ENCODE measurements at places on chromosomes 5 and 9. TPM values are rescaled to one million over a fixed set of nuclear protein-coding genes. Genes with fewer than 3 reads are reported as not detected.

CCIN gene
- total RNA-seq: not detected

PRRX2 gene
- 1.9 TPM for total RNA-seq

DNA sequence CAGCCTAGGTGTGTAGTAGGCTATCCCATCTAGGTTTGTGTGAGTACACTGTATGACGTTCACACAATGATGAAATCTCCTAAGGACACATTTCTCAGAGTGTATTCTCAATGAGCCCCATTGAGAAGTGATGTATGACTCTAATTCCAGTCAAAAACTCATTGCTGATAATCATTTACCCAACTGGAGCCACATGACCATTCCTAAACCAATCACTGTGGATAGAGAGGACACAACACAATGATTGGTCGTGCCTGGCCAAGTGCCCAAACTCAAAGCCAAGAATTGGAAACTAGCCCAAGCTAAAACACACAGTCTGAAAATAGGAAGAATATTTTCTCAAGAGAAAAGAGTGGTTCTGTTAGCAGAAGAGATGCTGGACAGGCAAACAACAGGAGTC, 191.2 kb downstream of the ZNF462 start:
- no peak for DNase-seq
- no peak overlapping the region for H3K4me3 ChIP-seq
- H3K36me3 ChIP-seq: no peaks in the 10 kb centered on the region
- no peak overlapping the region for H3K27ac ChIP-seq

DNA sequence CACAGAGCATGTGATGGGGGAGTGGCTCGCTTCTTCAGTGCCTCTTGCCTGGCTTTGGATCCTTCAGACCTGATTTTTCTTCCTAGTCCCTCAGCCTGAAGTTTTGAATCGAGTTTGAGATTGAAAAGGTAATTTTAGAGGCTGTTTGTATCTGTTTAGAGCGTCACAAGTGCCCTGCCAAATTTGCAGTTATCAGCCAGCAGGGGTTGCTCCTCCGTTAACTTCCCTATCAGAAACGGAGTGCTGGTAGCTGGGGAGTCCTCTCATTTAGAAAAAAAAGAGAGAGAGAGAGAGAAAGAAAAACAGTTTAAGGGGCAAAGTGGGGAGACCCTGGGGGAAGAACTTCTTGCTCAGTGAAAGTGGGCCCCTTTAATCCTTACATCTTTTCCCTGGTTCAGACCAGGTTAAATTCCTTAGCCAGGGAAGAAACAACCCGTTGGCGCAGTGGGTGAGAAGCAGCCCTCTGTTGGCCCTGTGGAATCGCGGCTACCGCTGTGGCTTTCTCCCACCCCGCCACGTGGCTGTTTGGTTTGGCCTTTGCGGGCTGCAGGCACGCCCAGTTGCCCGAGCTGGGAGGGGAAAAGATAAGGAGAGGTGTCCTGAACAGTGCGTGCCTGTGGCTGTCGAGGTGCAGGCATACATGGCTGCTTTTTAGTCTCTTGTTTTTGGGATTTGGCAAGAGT, 576.7 kb upstream of the ACO1 start:
- no peak for DNase-seq
- H3K36me3 ChIP-seq: no peaks in the 10 kb centered on the region
- H3K4me3 ChIP-seq: no peak overlapping the region
- no peaks in the 10 kb centered on the region for H3K27me3 ChIP-seq

GRCh38 chr9:122151267-122151828, 8.2 kb downstream of the NDUFA8 start:
- no peak overlapping the region for H3K4me3 ChIP-seq
- H3K27me3 ChIP-seq: no peaks in the 10 kb centered on the region
- no peaks in the 10 kb centered on the region for H3K4me1 ChIP-seq
- H3K36me3 ChIP-seq: no peaks in the 10 kb centered on the region

- no peaks in the 10 kb centered on the region for H3K36me3 ChIP-seq
- H3K27me3 ChIP-seq: no peaks in the 10 kb centered on the region
- H3K27ac ChIP-seq: no peak overlapping the region
- no peak for DNase-seq
- H3K4me1 ChIP-seq: no peaks in the 10 kb centered on the region
- no peak overlapping the region for H3K4me3 ChIP-seq
These were observed 166.4 kb downstream of the CDH6 start for GRCh38 chr5:31359839-31360238.

GRCh38 chr5:57665146-57665936, 182.7 kb upstream of the ACTBL2 start:
- H3K4me1 ChIP-seq: no peaks in the 10 kb centered on the region
- H3K36me3 ChIP-seq: no peaks in the 10 kb centered on the region
- H3K27me3 ChIP-seq: no peaks in the 10 kb centered on the region
- no peak for DNase-seq
- H3K27ac ChIP-seq: no peak overlapping the region
- no peak overlapping the region for H3K4me3 ChIP-seq

INSL6 gene
- not detected for total RNA-seq

DNA sequence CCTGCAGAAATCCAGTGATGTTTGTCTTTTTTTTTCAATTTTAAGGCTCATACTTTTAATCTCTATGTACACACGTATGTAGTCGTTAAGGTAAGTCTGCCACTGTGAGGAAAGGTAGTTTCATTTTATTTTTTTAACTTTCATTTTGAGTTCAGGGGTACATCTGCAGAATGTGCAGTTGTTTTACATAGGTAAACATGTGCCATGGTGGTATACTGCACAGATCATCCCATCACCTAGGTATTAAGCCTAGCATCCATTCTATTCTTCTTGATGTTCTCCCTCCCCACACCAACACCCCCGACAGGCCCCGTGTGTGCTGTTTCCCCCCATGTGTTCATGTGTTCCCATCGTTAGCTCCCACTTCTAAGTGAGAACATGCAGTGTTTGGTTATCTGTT, 19.7 kb downstream of the MUSK start:
- peaks cover 19% of the 10 kb centered on the region for H3K4me1 ChIP-seq
- no peak for DNase-seq

DNA sequence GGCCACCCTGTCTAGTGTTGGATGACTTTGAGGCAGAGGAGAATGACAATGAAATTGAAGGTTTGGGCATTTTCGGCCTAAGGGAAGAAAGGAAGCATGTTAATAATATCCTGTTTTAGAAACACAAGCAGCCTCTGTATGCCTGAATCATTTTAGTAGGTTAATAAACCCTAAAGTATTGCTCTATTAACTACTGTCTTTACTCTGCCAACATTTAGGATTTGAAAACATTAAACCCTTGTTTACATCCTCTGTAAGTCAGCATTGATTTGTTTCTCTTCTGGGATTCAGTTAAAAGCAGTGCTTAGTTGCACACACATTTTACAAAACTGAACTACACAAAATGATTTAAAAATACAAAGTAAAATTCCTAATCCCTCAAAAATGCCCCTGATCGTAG, 358.9 kb downstream of the ARRDC3 start:
- no peak overlapping the region for H3K4me3 ChIP-seq
- H3K36me3 ChIP-seq: no peaks in the 10 kb centered on the region

FGF10 gene
- not detected for total RNA-seq

IL5 gene
- not detected for total RNA-seq

SPAAR gene
- 0.22 TPM for total RNA-seq

- H3K4me3 ChIP-seq: no peak overlapping the region
- no peaks in the 10 kb centered on the region for H3K4me1 ChIP-seq
- no peaks in the 10 kb centered on the region for H3K36me3 ChIP-seq
- H3K27ac ChIP-seq: no peak overlapping the region
- DNase-seq: no peak
- peaks cover 12% of the 10 kb centered on the region for H3K27me3 ChIP-seq
These were observed 69.1 kb downstream of the PSAT1 start for GRCh38 chr9:78365748-78366697.

GRCh38 chr9:109020581-109021511, 7.5 kb upstream of the CTNNAL1 start:
- H3K36me3 ChIP-seq: no peaks in the 10 kb centered on the region
- no peaks in the 10 kb centered on the region for H3K27me3 ChIP-seq
- no peak overlapping the region for H3K27ac ChIP-seq
- H3K4me3 ChIP-seq: no peak overlapping the region
- DNase-seq: no peak
- H3K4me1 ChIP-seq: peaks cover 50% of the 10 kb centered on the region

SAXO1 gene
- total RNA-seq: not detected

GRCh38 chr9:14769230-14769571, 46.7 kb upstream of the CER1 start:
- no peaks in the 10 kb centered on the region for H3K27me3 ChIP-seq
- no peak for DNase-seq
- no peak overlapping the region for H3K27ac ChIP-seq
- H3K4me1 ChIP-seq: peaks cover 4% of the 10 kb centered on the region
- no peak overlapping the region for H3K4me3 ChIP-seq

OR13D1 gene
- total RNA-seq: not detected

DNA sequence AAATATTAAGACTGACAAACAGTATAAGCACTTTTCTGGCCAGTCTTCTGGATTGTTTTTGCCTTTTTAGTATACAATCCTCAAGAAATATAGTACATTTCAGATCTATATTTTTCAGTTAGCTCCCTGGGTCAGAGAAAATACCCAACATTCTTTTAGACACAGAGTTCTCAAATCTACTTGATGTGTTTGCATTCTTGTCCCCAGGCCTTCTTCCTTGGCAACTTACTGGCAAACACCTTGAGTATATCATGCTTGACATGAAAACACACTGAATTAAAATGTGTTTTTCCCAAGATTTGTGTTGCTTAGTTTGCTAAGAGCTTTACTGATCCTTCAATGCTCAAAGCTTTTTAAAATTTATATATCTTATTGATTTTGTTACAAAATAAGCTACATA, 1413.1 kb upstream of the CDH9 start:
- H3K27ac ChIP-seq: no peak overlapping the region
- no peak for DNase-seq
- no peaks in the 10 kb centered on the region for H3K4me1 ChIP-seq
- H3K27me3 ChIP-seq: no peaks in the 10 kb centered on the region

DNA sequence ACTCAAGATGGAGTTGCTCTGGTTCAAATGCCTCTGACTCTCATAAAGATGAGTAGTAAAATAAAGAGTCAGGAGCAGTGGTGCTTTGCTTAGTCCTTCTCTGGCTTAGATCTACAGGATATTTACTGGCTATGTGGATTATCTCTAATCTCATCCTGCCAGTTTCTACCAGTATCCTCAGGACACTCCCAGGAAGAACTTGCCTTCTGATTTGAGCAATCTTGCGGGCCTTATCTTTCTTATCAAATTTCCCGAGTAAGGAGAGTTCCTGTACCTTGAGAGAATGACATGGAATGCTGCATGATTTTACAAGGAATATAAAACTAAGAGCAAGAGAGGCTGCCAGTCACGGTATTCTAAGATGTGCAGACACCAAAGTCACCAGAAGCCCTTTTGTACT, 364.0 kb downstream of the ARHGEF28 start:
- no peak overlapping the region for H3K4me3 ChIP-seq
- H3K36me3 ChIP-seq: no peaks in the 10 kb centered on the region
- DNase-seq: no peak
- H3K27me3 ChIP-seq: no peaks in the 10 kb centered on the region
- no peaks in the 10 kb centered on the region for H3K4me1 ChIP-seq

DNA sequence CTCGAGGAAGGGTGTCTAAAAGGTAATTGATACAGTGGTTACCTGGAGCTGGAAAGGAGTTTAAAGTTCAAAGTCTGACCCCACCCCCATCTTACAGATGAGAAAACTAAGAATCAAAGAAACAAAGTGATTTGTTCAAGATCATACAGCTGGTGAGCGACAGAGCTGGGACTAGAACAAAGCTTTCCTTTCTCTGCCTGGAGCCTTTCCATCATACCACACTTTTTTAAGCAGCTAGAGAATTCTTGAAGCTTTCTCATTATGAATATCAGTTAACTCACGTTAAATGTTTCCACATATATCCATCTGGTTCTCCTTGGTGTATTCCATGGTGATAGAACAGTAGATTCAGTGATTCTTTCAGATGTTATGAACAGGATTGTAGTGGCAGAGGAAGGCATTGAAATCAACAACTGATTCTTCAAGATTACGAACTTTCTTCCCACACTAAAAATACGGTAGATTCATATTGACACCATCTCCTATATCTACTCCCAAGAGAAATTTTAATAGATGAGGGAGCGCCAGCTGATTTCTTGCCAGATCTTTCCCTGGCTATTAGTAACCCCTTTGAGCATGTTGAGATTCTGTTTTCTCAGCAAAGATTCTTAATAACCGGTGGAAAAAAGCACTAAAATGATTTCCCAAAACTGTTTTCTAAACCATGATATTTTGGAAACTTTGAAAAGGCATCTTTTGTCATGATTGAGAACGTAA, 233.7 kb downstream of the ADAMTSL1 start:
- no peaks in the 10 kb centered on the region for H3K4me1 ChIP-seq
- no peak overlapping the region for H3K4me3 ChIP-seq
- H3K27ac ChIP-seq: no peak overlapping the region
- H3K36me3 ChIP-seq: no peaks in the 10 kb centered on the region

- H3K27me3 ChIP-seq: no peaks in the 10 kb centered on the region
- no peak for DNase-seq
- H3K36me3 ChIP-seq: no peaks in the 10 kb centered on the region
- H3K4me3 ChIP-seq: no peak overlapping the region
These were observed 279.2 kb upstream of the ZNF462 start for GRCh38 chr9:106583751-106584150.

GRCh38 chr5:59276917-59277372, 616.6 kb downstream of the PDE4D start:
- DNase-seq: no peak
- no peaks in the 10 kb centered on the region for H3K27me3 ChIP-seq
- no peaks in the 10 kb centered on the region for H3K4me1 ChIP-seq
- H3K36me3 ChIP-seq: no peaks in the 10 kb centered on the region
- H3K4me3 ChIP-seq: no peak overlapping the region

DNA sequence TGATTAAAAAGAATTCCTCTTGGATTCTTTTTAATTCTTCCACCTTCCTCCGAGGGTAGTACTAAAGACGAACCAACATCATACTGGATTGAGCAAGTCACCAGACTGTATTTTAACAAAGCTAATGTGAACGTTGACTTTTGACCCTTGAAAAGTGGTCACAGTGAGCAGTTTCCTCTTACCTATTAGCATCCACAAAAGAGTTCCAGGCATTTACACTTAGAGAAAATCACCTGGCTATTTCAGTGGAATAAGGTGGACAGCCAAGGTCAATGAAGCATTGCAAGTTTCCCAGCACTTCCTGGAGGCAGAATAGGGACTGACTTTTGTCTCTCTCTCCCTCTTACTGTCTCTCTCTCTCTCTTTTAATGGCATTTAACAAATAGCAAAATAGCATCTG, 145.1 kb upstream of the DAB2 start:
- no peak overlapping the region for H3K27ac ChIP-seq
- no peaks in the 10 kb centered on the region for H3K27me3 ChIP-seq
- no peak overlapping the region for H3K4me3 ChIP-seq
- no peak for DNase-seq

DNA sequence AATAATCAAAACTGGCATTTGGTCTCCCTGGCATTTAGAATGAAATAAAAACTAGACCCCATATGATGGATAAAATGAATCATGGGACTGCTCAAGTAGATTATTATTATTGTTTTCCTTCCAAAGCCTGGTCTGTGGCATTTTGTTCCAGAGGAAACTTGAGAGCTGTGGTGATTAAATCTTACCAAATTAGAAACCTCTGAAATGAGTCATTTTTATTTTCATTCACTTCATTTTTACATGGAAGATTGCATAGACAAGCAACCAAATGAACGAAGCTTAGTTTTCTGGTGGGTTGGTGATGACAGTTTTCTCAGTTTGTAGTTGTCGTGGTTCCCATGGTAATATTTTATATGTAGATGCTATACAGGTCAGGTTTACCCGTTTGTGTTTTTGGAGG, 23.4 kb downstream of the PAM start:
- H3K4me1 ChIP-seq: no peaks in the 10 kb centered on the region
- no peak overlapping the region for H3K27ac ChIP-seq
- no peak overlapping the region for H3K4me3 ChIP-seq
- no peaks in the 10 kb centered on the region for H3K36me3 ChIP-seq
- no peak for DNase-seq
- no peaks in the 10 kb centered on the region for H3K27me3 ChIP-seq

WNT8A gene
- not detected for total RNA-seq

ENTREP1 gene
- total RNA-seq: 9.2 TPM

Data from esophagus squamous epithelium (tissue), 5 donors.